ENCODE measurements at places on chromosomes 2 and 18. TPM values are rescaled to one million over a fixed set of nuclear protein-coding genes. Genes with fewer than 3 reads are reported as not detected.

The EMX1 gene
- total RNA-seq = not detected

- no peak for DNase-seq
Measured at GRCh38 chr18:61459896-61460648, 126.8 kb downstream of the CDH20 start.

DNA sequence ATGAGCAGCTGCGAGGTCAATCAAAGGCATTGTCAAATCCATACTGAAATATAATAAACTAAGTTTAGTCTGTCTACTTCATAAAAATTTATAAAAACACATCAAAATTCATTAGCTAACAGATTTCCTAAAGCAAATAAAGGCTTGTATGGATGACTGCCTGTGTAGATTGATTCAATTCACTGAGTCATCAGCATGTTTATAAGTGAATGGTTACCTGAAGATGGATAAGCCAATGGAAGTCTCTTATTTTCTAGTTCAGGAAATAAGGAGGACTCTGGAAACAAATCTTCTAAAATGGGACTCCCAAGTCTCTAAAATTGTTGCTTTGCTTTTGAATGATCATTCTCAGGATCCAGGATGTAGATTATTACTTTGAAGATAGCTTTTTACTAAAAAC, 57.0 kb upstream of the HNRNPA3 start:
- no peak for DNase-seq

DNA sequence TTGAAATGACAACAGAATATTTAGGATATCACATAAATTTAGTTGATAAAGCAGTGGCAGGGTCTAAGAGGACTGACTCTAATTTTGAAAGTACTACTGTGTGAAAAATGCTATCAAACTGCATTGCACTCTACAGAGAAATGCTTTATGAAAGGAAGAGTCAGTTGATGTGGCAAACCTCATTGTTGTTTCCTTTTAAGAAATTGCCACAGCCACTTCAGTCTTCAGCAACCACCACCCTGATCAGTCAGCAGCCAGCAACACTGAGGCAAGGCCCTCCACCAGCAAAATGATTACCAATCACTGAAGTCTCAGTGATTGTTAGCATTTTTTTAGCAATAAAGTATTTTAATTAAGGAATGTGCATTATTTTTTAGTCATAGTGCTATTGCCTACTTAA, 488.7 kb upstream of the SLC39A10 start:
- DNase-seq = no peak

Data from tibial nerve (tissue), 4 donors.